ENCODE measurements at places on chromosomes 16 and 17.

DNA sequence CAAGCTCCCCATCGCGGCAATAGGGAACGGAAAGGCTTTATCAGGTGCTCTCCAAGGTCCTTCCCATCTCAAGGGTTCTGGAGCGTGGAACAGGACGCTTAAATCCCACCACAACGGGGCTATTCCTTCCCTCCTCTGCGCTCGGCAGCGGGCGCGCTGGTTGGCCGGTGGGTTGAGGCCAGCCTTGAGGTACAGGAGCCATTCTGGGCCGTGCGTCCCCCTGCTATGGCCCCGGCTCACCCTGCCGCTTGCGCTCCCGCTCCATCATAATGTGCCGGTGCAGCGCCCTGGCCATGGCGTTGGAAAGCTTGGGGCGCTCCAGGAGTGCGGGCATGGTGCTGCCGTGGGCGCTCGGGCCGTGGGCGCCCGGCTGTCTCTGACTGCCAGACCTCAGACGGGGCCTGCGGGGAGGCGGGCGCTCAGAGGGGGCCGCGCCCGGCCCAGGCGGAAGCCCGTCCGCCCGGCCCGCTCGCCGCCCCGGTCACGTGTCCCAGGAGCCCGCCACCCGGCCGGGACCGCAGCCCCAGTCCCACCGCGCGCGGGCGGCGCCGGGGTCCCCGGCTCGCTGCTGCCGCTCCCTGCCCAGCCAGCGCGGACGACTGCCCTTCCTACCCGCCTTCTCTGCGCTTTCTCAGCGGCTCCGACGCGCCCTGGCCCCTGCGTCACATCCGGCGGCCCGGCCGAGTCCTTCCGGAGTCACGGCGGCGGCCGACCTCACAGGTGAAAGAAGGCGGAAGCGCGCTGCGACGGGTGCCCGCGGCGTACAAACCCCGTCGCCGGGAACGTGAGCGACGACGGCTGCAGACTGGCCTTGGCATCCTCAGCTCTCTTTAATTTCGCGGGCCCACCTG is at the start of gene GPS2:
TSS of gene GPS2 (minus strand) at position 642 of the 851 bp plus-strand sequence. CDS start at position 334, 308 bp downstream.
- DNase-seq: peak; percentile 98

GRCh38 chr17:17877529-17878358 is 41.0 kb upstream of the SREBF1 start:
- peak; percentile 89 for DNase-seq

DNA sequence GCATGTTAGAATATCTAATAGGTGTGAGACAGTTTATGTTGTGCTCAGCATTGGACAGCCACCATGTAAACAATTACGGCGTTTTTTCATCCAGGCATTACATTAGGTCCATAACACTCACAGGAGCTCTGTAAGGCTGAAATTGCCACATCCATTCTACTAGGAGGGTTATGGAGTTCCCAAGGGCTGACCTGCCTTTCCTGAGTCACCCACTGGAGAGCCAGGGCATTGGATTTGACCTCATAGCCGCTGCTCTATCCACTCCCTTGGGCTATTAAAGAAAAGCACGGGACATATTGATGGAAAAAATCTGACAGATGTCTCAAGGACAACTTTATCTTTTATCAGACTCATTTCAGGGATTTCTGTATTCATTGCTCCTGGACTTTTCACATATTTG is 306.3 kb upstream of the HSBP1 start:
- no peak for DNase-seq

- DNase-seq: no peak
These were observed 356.1 kb downstream of the CPPED1 start for GRCh38 chr16:12447556-12447955.

GRCh38 chr16:88282564-88283395 is 100.0 kb upstream of the ZNF469 start:
- DNase-seq: no peak

DNA sequence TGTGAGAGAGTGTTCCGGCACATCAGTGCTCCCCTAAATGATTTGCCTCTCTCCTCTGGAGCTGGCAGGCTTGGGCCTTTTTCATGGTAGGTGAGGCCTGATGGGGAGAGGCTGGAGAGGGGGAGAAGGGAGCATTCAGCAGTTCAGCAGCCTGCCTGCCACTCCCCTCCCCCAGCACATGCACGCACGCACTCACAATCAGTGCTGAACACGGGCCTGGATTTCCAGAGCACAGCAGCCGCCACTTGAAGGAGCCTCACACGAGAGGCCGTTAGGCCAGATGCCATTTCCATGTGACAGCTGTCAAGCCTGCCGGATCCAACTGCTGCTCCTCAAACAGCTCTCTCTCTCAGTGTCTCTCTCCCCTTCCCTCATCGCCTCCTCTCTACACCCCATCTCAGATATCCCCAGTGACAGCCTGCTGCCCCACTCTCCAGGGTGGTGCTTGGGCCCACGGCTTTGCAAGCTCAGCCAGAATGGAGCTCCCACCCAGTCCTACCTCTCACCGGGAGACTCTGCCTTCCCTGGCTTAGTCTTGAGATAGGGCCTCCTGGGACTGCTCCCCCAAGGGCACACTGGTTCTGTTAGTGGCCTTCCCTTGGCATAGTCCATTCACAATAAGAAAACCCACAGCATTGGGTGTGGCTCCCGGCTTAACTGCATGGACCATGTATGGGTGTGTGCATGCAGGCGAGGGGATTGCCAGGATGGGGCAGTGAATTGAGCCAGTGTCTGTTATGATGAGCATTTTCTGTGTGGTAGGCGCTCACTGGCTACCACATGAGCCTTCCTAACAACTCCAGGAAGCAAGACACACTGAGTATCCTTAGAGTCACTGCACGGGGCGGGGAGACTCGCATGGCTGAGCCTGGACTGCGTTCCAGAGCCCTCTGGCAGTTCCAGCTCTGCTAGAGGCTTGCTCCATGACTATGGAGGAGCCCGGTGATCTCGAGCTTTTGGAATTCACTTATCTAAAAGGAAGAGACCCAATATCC is 226.2 kb downstream of the CCDC182 start:
- DNase-seq: no peak

DNA sequence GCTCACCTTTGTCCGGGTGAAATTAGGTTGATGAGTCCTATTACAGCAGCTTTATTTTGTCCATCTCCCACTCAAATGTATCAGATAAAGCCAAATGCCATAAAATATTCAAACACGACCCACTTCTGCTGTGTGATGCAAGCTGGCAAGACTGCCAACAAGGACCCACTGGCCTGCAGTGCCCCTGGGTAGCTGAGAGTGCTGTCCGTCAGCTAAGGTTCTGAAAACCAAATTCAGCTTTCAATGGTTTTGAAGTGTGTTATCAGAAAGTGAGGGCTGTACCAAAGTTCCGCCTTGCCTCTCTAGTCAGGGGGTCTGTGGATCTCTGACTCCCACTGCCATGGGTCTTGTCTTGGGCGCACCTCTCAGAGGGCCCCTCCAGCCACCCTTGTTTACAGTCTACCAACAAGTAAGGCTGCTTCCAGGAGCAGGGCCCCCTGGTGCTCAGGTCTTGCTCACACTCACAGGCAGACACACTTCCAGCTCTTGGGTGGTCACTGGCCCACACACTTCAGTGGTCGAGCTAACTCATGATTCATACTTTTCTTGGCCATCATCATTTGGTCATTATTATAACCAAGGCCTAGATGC is 10.5 kb upstream of the CCDC182 start:
- DNase-seq: no peak

DNA sequence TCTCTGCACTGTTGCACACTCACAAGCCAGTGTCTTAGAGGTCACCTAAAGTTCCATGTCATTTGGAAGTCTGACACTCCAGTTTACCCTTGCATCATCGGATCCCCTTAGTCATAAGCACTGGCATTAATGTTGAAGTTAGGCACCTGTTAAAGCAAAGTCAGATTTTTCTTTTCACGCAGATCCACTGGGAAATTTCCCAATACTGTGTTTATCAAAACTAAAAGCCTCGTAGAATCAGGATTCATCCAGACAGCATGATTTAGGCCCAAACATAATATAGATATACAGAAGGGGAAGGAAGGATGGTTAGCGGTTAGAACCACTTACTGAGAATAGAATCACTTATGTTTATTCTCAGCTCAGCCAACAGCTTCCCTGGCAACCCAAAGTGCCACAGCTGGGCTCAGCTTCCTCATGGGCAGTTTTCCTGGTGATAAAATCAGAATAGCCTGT is 30.1 kb upstream of the HAPSTR1 start:
- DNase-seq: peak; percentile 44

DNA sequence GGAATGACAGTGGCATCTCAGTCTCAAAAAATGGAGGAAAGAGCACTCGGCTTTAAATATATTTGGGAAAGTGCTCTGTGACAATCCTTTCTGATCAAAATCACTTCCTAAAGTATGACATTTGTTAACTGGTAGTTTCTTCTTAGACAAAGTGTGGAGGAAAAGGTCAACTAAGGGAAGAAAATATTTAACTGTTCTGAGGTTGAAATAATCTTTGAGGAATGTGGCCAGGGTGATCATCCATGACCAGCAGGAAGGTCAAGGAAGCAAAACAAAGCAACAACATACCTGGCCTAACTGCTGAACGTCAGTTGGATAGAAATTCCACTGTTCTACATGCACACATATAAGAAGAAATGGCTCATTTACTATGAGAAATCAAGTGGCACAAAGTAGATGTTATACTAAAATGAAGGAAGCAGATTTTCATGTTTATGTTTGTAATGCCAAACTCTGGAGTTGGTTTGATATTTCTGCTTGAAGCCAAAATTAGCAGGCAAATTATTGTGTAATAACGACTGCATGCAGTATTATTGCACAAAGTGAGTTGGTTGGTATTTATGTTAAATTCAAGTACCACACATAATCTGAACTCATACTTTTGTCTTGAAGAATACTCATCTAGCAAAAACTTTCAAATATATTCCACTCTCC is 87.3 kb upstream of the CORO6 start:
- no peak for DNase-seq

GRCh38 chr17:77427391-77427991 is 286.7 kb downstream of the SEC14L1 start:
- DNase-seq: no peak

DNA sequence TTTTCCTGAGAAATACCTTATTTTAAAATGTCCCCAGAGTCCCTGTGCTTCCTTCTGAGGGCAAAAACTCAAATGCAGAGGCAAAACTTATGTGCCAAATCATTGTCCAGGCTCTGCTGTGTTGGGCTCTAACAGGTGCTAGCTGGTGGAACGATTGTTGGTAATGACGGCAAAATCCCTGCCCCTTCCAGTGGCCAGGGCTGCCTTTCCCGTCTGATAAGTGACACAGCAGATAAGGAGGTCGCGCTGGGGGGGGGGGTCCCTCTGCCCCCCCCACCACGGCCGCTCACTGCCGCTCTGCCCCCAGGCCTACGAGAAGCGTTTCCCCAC is 29.1 kb downstream of the SEC14L5 start:
- no peak for DNase-seq

DNA sequence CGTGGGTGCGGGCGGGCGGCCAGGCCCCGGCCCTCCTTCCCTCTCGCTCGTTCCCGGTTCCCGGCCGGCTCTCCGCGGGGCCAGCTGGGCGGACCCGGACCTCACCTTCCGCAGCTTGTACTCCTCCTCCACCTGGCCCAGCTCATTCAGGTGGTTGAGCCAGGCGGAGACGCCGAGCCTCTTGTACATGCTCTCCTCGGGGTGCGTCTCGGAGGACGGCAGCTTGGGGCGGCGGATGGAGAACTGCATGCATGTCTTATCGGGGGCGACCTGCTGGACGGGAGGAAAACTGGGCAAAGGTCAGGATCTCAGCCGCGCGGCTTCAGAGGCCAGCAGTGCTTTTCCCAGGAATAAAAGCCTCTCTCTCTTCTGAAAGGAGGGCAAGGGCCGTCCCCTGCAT is 85.4 kb downstream of the TBC1D16 start:
- peak; percentile 69 for DNase-seq

GRCh38 chr17:36943250-36944191 is 5.2 kb upstream of the AATF start:
- no peak for DNase-seq

GRCh38 chr16:15495898-15496297 is 61.5 kb downstream of the BMERB1 start:
- DNase-seq: no peak

DNA sequence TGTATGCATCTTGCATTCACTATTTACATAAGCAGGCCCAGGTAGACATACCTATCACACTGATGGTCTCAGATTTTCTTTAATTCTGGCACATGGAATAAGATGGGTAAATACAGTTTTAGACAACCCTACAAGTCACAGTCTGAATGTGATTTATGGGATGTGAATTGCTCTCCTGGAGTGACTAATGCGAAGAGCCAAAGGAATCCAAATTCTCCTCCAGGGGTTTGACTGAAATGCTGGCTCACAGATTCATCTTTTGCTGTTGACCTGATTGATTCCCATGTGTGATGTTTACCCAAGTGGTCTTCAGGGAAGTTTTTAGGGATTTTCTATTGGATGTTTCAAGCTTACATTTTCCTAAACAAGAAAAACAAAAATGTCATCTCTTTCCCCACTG is 277.9 kb upstream of the MON1B start:
- DNase-seq: no peak

GRCh38 chr16:11401161-11402050 is 56.1 kb downstream of the RMI2 start:
- no peak for DNase-seq

GRCh38 chr16:212999-213398 is 16.2 kb downstream of the LUC7L start:
- DNase-seq: no peak

GRCh38 chr17:30323895-30324319 is 9.9 kb downstream of the TMIGD1 start:
- DNase-seq: peak; percentile 37

DNA sequence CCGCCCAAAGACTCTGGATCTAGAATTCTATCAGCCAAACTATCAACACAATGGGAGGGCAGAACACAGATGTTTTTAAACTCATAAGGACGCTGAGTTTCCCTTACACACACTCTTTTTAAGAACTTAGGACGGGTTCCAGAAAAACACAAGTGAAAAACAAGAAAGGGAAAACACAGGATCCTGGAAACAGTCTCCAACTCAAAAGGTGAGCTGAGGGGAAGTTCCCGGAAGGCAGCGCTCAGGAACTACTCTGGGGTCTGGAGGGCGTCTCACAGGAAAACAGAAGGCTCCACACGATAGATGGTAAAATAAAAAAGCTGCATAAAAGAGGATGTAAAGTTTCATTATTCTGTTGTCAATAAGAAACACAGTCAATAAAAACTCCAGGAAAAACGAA is 80.2 kb upstream of the DOC2B start:
- DNase-seq: no peak

DNA sequence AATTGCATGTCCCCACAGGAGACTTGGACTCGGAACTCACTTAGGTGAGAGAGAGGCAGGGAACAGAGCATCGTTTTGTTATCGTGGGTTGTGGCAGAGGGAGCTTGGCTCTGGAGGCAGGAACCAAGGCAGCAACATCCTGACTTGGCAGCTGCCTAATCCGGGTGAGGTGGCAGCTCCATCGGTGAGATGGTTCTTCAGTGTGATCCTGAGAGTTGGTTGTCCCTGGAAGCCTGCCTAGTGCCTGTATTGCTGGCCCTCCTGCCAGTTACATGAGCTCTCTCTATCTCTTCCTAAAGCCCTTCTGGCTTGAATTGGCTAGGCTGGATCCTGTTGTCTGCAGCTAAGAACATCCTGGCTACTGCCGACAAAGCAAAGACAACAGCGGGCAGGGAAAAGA is 19.9 kb upstream of the SEC14L1 start:
- no peak for DNase-seq

GRCh38 chr16:55645986-55646385 is 9.8 kb upstream of the SLC6A2 start:
- DNase-seq: no peak

GRCh38 chr17:7589204-7589868 is 558 bp downstream of the SOX15 start:
- peak; percentile 95 for DNase-seq
